ENCODE measurements at places on chromosomes 6 and 20.

DNA sequence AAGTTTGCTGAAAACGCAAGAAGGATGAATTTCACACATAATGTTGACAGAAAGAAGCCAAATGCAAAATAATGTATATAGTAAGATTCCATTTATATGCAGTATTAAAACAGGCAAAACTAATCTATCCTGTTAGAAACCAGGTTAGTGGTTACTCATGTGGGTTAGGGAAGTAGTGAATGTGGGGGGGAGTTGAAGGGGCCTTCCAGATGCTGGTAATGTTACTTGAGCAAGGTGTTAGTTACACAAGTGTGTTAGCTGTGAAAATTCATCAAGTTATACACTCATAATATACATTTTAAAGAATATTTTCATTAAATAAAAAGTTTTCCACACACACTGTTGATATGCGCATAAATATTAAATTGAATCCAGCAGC, 29.8 kb downstream of the USP45 start:
- no peak for DNase-seq

DNA sequence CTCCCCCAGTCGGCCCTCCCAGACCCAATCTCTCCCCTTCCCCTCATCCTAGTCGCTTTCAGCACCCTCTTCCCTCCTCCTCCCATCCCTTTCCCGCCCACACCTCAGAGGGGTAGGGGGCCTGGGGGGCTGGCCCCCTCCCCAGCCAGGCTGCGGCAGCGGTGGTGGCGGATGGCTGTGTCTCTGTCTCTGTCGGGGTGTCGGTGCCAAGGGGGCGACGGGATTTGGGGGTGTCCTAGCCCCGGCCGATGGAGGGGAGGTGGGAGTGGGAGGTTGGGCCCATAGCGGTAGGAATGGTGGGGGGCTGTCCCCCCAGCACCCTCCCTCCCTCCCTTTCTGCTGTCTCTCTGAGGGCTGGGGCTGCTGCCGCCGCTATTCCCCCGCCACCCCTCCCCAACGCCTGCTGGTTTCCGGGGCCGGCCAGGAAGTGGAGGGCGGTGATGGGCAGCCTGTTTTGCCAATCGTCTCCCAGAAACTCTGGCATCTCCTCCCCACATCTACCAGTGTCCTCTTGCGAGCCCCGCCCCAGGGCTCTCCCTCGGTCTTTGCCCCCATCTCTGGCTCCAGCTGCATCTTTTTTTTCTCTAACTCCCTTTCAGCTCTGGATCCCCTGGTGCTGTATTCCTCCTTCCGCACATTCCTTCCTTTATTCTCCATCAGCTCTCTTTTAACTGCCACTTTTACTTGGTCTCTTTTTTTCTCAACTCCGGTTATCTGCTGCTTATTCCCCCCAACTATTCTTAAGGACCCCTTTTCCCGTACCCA, at the start of gene AGPAT1:
Gene AGPAT1, minus strand, starts transcription at position 374 of the 765 bp plus-strand sequence. CDS start 4,588 bp downstream, outside the sequence.
- peak; percentile 90 for DNase-seq

DNA sequence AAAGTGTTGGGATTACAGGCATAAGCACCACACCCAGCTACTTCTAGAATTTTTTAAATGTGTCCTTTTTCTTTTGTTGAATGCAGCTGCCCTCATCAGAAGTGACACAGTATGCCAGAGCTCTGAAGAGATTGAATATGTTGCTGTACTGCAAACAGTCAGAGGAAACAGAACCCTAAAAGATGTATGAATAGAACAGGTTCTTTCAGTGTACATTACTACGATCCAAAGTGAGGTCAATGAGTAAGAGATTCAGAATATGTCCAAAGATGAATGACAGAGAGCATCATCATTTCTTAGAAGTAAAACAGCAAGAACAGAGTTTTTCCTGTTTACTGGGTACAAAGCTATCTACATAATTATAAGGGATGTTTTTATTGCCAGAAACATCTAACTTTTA, 268.5 kb downstream of the NRN1 start:
- DNase-seq: no peak

- DNase-seq: peak; percentile 46
Observed at GRCh38 chr20:63156221-63156671, 59.7 kb downstream of the YTHDF1 start.

GRCh38 chr20:34211591-34211990, 29.6 kb upstream of the ASIP start:
- DNase-seq: no peak

DNA sequence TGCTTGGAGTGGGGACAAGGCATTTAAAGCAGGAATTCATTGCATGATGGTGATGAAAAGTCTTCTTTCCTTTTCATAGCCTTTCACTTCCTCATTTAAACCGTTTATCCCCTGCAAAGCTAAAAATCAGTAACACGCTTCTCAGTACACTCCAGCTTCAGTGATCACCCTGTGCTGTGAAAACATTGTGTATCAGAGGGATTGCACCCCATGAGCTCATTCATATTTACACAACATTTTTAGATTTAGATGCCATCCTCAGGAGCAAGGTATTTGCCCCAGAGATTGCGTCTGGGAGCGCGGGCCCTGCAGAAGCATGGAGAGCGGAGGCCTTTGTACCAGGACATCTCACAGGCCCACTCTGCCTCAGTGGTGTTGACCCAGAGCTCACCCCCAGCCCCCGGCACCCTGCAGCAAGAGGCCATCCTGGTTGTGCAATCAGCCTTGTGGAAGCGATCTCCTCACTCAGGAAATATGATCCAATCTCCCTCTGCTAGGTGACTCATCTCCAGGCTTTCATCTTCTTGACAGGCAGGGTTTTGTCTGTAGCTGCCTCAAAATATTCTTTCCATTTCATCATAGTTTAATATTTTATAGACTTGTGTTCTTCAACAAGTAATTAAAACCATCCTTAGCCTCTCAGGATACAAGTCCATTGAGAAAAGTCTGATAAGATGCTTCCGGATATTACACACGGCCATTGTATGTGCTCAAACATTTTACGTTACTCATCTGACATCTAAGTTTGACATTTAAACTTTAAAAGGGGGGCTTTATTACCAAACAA, 38.9 kb upstream of the THBS2 start:
- DNase-seq: no peak

DNA sequence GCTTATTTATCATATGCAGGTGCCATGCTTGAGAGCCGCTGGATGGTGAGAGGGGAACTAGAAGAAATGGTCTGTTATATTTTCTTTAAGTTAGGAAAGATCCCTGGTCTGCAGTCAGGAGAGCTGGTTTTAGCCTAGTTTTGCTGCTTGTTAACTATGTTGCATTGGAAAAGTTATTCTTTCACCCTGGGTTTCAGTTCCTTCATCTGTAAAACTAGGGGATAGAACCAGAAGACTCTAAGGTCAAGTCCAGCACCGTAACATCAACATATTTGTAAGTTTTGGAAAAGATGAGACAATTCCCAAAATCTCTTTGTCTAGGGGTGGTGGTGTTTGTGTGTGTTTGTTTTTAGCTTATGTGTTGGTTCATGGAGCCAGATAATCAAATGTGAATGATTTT, 304.0 kb downstream of the QKI start:
- DNase-seq: no peak

GRCh38 chr6:150866991-150867501, 1.5 kb downstream of the MTHFD1L start:
- no peak for DNase-seq

- no peak for DNase-seq
Observed at GRCh38 chr6:86913795-86914194, 23.5 kb upstream of the HTR1E start.

- no peak for DNase-seq
Observed at GRCh38 chr6:160344271-160344670, 3.9 kb upstream of the SLC22A3 start.

DNA sequence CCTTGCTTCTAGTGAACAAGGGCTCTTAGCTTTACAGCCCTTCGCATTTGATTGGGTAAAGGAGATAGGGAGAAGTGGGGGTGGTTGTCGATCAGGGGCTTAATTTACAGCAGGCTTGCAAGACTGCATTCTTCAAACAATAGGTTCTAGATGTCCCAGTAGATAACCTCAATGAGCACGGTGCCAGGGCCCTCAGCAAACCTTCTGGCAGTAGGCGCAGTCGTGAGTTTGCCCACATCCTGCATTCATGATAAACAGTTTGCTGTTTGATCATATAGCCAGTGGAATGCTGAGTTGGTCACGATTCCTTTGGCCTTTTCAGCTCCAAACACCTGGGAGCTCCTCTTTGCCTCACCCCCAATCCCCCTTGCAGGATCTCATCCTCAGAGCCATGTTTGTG, 27.5 kb downstream of the SUN5 start:
- no peak for DNase-seq
